ENCODE measurements at places on chromosomes 1 and 21. TPM values are rescaled to one million over a fixed set of nuclear protein-coding genes. Genes with fewer than 3 reads are reported as not detected.

- no peak for DNase-seq
These were observed 24.4 kb downstream of the RCAN1 start for GRCh38 chr21:34590520-34590919.

DNA sequence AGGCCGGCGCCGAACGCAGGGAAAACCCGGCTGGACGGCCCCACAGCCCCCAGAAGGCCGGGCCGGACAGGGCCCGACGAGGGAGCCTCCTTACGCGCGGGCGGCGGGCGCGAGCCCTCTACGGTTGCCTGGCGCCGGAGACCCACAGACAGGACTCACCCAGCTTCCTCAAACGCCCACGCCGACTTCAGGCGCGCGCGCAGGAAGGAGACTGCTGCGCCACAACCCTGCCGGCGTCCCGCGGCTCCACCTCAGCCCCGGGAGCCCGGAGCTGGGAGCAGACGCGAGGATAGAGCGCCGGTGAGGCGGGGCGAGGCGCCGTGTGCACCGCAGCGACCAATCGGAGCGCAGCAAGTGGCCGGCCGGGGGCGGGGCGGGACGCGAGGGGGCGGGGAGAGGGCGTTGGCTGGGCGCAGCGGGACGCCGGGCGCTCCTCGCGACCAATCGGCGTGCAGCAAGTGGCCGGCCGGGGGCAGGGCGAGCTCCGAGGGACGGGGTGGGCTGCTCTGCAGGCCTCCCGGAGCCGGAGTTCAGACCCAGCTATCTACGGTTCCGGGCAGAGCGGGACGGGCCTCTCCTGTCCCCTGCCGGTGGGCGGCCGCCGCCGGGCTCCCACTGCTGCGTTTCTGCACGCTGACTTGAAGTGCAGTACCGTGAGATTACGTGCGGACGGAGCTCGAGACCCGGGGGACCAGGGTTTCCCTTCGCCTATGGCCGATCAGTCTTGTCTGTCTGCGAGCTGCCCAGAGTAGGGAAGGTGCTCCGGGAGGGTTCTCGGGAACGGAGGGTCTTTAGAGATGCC is at the start of gene TMEM50B:
TSS of gene TMEM50B (minus strand) at position 296 of the 802 bp plus-strand sequence. CDS start 11,089 bp downstream, outside the sequence.
- DNase-seq = peak; percentile 96

SEMA4A gene
- total RNA-seq = 21.5 TPM

ASTN1 gene
- total RNA-seq = not detected

NPHS2 gene
- total RNA-seq = not detected

GRCh38 chr1:1034439-1034781 is 14.5 kb downstream of the AGRN start:
- DNase-seq = no peak

GRCh38 chr1:235124665-235125064 is 4.0 kb downstream of the TOMM20 start:
- no peak for DNase-seq

DNA sequence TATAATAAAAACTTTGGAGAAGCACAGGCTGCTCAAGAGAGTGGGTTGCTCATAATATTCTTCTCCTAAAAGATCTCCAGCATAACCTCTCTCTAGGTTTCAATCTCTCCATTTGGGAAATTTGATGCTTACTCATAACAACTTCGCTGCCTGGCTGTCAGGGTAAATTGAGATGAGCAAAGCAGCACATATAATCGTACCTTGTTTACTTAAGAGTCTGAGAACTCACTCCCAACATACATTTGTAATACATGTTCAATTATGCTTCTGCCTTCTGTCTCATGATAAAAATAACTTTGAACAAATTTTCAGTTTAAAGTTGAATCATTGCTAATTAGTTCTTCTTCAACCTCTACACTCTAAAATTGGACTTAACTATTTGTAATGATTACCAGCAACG is 68.9 kb downstream of the DUSP10 start:
- DNase-seq = no peak

DNA sequence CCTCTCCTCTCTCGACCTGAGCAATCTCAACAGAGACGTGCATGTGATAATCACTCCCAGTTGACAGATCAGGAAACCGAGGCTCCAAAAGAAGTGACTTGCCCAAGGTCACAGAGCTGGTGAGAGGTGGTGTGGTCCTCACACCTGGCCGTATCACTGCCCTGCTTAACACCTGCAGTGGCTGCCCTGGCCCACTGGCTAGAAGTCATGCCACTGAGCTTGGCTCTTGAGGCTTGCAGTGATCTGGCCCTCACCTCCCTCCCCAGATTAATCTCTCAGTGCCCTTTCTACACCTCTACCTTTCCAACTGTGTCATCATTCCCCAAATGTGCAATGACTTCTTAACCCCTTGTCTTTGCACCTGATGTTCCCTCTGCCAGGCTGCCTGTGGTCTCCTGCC is 38.8 kb downstream of the CDCP2 start:
- DNase-seq = no peak

APCS gene
- not detected for total RNA-seq

DNA sequence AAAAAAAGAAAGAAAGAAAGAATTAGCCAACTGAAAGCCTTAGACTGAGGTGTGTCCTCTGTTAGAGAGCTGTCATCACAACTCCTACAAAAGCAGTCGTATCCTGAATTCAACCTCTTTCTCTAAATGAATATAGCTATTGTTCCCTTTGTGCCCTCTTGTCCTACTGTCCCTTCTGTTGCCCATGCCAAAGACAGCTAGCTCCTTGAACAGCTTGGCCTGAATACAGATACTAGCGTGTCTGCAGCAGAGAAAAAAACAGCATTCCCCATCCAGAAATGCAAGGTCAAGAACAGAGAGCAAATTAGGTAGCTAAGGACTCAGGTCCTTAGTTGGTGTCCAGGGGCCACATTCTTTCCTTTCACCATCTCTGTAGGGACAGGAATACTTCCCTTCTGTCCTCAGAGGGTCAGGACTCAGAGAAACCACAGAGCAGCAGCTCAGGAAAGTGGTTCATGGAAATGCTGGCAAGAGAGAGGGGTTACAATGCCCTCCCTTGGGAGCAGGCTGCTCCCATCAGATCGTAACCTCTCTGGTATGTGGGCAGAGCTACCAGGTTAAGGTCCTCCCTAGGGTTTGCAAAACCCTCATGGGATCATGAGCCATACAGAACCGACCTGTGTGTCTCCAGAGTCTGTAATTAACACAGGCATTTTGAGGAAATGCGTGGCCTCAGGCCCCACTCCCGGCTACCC is 1.8 kb upstream of the ZBTB48 start:
- no peak for DNase-seq

DNA sequence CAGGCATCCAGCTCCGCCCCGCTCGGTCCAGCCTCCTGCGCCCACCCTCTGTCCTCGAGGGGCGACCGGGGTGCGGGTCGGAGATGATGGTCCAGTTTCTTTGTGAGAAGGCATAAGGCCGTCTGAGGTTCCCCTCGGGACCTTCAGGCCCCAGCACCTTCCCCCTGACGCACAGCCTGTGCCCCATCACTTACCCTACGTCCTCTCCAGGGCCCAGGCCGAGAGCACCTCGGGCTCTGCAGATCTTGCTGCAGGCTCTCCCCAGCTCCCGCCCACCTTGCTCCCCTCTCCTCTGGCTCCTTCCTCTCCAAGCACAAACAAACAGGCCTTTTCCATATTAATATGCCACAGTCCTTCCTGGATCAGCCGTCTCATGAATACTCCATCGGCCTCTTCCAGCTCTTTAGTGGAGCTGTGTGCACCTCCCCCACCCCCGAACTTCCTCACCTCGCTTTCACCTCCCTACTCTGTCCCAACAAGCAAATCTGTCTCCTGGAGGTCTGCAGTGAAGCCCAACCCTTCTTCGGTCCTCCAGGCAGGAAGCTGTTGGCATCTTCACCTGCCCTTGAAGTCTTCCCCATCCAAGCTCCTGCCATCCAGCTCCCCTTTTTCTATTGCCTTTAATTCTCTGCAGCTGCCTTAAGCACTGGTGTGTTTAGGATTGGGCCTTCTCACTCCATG is 448 bp upstream of the COL9A2 start:
- DNase-seq = no peak

DNA sequence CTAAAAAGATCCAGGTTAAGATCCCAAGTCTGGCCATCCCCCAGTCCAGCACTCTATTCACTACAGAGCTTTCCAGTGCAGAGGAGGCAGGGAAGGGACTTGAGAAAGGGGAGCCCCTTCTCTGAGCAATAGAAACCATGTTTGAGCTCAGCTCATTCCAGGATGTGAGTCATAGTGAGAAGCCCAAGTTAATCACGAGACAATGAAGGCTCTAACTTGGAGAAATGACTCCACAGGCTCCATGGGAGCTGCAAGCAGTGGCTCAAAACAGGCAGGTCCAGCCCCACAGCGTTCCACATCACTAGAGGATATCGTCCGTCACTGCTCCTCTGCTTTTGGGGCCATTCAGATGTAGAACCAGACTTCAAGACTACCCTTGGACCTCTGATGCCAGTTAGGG is 59.1 kb downstream of the CAMK2N1 start:
- DNase-seq = no peak

DNA sequence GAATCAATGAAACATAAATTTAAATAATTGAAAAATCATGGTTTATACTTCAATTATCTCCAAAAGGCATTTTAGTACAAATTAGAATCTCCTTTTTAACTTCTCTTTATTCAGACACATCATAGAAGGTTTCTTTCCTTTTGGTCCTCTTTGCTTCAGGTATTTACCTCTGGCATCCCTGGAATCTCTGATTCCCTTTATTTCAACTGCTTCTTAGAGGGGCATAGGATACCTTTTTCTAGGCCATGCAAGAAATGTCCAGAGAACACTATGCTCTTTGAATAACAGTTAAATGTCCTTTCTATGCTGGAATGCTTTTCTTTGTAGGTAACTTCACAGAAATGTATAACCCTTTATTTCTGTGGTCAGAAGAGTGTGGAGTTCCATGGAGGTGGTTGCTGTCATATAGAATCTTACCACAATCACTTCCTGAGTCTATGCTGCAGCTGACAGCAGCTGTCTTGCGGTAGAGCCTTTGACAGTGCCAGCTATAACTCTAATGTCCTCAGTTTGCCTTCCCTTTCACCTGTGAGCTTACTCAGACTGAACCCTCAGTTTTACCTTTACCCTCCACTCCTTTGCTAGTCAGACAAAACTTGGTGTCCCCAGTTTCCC is 8.6 kb downstream of the LAMC2 start:
- DNase-seq = peak; percentile 51

DNA sequence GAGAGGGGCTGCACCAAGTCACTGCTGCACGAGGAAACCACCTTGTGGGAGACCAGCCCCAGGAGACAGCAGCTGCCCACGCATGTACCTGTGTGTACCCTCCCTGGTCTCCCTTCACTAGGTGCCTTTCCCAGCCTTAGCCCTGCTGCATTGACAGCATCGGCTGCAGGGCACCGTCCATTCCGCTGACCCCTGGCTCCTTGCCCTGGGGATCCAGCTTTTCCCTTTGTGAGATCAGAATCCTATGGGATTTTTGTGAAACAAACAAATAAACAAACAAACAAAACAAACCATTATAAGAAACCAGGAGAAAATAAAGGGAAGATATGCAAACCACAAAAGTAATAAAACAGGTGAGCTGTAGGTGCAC is 2.1 kb downstream of the STUM start:
- no peak for DNase-seq

DNA sequence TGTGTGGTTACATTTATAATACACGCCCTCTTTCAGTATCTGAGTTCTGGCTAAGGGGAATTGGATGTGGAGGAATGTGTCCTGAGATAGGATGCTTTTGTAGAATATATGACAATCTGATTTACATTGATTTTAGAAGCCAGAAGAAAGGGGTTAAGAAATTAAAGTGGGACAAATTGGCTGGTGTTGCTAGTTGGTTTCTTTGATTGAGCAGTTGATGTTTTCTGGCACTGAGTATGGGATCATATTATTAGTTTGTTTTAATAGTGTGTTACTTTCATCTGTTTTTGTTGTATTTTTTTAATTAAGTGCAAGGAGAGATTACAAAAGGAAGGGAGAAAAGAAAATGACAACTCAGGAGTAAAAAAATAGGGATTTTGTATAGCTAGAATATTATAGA is 1634.7 kb upstream of the B3GALT2 start:
- no peak for DNase-seq

PPFIA4 gene
- 28.9 TPM for total RNA-seq

DNA sequence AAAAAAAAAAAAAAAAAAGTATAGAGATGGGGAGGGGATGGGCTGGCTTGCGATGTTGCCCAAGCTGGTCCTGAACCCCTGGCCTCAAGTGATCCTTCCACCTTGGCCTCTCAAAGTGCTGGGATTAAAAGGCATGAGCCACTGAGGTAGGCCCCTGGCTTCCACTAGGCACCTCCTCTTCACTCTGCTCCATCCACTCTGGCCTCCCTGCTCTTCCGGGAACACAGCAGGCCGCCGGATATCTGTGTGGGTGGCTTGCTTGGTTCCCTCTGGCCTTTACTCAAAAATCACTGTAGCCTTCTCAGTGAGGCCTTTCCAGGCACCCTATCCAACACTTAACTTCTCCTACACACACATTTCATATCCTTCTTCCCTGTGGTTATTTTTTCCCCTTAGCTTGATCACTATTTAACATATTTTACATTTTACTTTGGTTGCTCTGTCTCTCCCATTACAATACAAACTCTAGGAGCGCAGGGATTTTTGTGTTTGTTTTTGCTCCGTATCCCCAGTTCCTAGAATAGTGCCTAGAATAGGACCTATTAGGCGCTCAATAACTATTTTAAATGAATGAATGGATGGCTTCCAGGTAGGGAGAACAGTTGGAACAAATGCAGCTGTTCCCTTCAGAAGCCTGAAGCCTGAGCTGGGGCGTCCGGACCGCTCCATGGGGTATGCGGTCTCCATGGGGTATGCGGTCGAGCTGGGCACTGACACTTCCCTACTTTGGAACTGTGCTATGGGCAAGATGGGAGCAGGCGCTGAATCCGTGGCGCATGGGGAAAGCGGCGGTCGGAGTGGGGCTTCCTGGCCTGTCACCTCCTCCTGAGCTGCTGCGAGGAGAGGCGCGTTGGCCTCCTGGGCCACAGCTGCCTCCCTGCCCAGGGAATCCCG is 46.7 kb downstream of the H3-3A start:
- DNase-seq = no peak

HTR1D gene
- not detected for total RNA-seq

HMCN1 gene
- total RNA-seq = under 0.01 TPM

DNA sequence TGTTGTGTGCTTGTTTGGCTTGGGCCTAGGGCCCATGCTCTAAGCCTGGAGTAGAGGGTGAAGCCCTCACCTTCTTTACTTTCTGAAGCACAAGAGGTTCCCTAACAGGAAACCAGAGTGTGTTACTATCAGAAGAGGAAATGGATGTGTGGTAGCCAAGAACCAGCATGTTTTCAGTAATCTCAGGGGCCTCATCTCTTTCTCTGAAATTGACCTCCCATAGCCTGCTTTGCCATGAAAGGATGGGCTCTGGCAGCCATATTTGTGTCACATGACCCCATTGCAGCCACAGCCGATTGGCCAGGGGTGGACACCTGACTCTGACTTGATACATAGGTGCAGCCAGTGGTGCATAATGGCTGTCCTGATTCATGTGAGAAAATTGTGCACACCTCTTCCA is 18.6 kb downstream of the A3GALT2 start:
- peak; percentile 69 for DNase-seq

DNA sequence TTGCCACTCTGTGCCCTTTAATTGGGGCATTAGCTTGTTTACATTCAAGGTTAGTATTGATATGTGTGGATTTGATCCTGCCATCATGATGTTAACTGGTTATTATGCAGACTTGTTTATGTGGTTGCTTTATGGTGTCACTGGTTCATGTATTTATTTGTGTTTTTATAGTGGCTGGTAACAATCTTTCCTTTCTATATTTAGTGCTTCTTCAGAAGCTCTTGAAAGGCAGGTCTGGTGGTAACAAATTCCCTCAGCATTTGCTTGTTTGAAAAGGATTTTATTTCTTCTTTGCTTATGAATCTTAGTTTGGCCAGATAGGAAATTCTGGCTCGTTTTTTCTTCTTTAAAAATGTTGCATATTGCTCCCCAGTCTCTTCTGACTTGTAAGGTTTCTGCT is 215.4 kb downstream of the ZC3H11B start:
- no peak for DNase-seq
